Cortex of kidney (tissue), 1 donor: ENCODE measurements at places on chromosomes 1 and 21.

GRCh38 chr1:58204284-58204683 lies 342.2 kb downstream of the OMA1 start:
- DNase-seq = no peak

DNA sequence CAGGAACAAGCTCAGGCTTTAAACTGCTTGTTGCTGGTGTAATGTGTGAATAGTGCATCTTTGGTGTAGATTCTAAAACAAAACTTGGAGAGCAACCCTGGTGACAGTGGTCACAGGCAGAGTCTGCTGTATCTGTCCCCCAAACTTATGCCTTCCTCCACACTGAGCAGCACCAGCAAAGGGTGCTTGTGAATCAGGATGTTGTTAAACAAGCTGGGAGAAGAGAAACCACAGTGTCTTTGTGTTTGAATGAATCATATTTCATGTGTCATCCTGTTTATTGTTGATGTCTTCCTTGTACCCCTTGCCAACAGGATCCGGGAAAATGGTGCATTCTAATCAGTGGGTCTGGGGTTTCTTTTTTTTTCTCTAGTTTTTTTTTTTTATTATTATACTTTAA lies 91.9 kb upstream of the COG2 start:
- DNase-seq = no peak

GRCh38 chr1:100718581-100718980 lies 961 bp upstream of the VCAM1 start:
- no peak for DNase-seq

DNA sequence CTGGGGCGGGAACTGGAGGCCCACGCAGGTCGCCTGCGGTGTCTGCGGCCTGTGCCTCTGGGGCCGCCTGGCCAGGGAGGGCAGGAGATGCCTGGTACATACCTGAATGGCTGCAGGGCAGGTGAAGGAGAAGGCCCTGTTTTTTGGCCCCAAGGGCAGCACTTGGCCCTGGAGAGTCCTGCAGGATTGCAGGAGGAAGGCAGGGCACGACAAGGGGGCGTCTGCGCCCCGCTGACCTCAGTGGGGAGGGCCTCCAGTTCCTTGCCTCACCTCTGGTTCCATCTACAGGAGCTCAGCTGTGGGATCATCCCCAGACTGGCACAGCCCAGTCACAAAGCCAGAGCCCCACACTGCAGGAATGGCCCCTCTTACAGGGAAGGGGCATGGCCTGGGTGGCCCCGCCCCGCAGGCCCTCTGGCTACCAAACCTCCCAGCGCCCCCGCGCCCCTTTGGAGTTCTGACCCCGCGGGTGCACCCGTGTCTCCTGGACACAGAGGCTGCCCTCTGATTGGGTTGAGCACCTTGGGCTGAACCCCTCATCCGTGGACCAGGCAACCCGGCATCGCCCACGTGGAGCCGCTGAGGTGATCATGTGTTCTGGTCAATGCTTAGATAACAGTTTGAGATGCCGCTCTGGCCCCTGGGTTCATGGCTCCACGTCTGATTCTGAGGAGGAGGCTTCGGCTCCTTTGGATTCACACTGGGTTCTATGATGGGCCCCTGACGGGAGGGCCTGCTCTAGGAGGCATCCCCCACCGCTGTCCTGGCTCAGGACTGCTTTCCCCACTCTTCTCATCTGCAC lies 1.3 kb upstream of the PEX10 start:
- DNase-seq = no peak

DNA sequence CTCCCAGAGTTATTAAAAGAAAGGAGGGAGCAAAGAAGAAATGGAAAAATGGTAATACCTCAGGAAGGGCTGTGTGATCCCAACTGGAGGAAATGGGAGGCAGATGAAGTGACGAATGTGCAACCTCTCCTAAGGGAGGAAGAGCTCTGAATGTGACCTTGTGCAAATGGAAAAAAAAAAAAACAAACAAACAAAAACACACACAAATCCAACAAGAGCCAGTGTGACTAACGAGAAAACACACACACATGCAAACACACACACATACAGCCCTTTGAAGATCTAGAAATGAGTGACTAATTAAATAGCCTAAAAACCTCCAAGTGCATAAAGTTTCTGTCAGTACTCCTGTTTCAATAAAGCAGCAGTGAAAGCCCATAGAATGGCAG lies 49.0 kb downstream of the CCN1 start:
- no peak for DNase-seq

GRCh38 chr1:9844756-9845155 lies 21.0 kb upstream of the CLSTN1 start:
- DNase-seq = no peak

DNA sequence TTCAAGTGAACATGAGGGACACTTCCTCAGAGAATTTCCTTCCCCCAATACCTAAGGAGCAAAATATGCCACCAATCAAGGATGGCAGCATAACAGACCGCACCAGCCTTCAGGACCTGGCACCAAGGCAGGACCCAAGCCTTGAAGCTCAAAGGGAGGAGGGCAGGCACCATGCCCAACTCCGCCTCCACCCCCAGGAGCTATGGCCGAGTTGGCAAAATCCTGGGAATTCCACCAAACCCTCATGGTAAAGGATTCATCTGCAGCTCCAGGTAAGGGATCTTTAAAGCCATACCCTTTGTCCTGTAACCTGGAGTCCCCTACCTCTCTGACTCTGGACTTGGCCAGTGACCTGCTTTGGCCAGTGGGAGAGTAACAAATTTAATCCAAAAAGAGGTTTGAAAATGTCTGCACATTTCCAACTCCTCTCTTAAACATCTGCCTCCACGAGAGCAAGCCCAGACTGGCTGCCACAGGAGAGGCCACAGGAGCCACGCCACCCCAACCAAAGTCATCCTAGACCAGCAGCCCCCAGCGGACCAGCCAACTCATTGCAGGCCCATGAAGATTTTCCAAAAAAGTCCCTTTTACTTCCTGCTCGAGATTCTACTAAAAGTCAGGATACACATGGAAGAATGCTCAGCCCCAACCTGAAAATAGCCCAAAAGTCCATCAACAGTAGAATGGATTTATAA lies 41.9 kb downstream of the NPHP4 start:
- no peak for DNase-seq

DNA sequence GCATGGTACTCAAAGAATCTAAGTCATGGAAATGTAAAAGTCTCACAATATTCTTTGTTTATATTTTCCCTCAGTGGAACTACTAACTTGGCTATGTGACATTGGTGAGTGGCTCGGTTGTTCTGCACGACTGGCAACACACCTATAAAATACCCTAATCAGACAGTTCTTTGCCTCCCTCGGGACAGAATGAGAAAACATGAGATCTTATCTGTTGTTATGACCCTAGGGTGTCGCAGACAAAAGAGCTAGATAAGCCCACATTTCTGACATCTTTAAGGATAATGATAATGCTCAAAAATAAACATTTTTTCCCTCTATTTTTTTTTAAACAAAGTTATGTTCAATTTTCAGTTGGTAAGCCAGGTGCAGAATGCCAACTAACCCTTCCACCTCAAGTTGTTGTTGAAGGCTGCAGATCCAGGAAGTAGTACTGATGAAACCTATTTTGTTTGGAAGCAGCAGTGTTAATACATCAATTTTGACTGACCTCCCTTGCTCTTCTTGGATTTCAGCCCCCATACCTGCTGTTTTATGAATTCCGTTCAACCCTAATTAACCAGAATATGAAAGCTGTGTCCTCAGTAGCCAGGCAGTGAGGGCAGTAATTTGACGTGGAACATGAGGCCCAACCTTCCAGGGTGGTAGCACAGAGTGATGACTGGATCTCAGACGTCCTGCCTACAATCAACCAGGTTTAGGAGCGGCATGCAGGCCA lies 108.7 kb upstream of the DUSP10 start:
- no peak for DNase-seq

- DNase-seq = no peak
Measured at GRCh38 chr1:59046134-59046533, 250.8 kb upstream of the FGGY start.

GRCh38 chr1:44621841-44622286 lies 52.4 kb downstream of the TMEM53 start:
- DNase-seq = no peak

DNA sequence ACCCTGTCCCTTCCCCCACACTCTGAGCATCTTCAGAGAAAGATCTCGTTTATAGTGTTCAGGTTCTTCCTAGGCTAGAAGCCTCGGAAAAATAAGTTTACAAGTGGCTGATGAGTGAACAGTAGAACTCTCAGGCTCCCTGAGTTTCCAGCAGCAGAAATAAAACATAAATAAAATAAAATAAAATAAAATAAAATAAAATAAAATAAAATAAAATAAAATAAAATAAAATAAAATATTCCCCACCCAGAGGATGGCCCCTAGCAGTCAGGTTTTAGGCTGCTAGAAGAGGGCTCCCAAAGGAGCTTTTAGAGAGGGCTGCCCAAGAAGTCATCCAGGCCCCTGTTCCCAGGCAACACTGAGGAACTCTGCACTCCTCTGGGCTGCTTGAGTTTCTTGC lies 55.1 kb downstream of the KCNC4 start:
- no peak for DNase-seq

GRCh38 chr1:226867461-226868054 lies 2.9 kb upstream of the PSEN2 start:
- DNase-seq = no peak

- no peak for DNase-seq
Measured at GRCh38 chr1:45044916-45045315, 32.9 kb downstream of the UROD start.

GRCh38 chr1:8083739-8084484 lies 57.8 kb upstream of the ERRFI1 start:
- DNase-seq = no peak
